ENCODE measurements at places on chromosomes 12 and 14.
A peak's percentile ranks its signal among the peaks of the same experiment; 100 is the strongest.

DNA sequence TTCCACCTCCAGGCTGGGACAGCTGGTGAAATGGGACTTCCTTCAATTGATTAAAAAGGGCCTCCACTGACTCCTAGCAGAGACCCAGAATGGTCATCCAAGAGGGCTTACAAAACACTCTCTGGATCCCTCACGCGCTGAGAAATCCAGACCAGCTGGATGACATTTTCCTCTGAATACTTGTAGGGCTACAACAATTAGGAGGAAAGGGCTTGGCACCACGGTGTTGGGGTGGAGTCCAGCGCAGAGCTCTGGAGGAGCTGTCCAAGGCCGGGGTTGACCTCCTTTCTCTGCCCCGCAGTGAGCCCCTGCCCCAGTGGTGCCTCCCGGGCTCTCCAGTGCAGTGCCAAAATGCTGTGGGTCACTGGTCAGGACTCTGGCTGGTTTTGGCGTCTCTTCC lies 189.0 kb upstream of the CCND2 start:
- no peak for DNase-seq

DNA sequence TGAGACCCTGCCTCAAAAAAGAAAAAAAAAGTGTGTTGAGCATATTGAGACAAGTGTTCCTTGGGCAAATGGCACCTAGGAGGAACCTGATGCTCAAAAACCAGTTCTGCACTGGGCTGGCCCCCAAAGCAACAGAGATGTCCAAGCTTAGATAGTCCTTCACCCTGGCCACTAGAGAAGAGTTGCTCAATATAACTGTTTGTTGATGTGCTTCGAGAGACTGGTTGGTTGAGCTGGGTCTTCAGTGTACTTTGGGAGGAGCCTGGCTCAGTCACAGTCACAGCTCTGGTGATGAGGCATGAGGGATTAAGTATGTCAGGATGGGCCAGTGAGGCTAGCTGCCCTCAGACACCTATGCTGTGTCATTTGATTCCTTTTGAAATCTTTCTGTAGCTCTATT lies 38.0 kb downstream of the SLC2A14 start:
- no peak for DNase-seq

DNA sequence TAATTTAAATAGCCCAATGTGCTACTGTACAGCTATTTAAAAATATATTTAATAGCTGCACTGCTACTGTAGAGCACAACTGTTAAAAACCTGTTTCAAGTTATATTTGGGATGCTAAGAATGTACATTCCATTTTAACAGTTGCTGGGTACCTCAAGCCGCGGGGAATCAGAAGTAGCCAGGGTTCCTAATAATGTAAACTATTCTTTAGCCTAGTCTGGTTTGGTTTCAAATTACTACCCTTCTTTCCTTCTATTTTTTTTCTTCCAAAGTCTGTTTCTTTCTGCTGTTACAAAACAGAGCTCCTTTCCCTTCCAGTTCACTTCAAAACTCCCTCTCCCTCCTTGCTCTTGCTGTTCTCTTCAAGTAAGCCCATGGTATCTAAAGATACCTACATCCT lies 21.3 kb downstream of the SCAF11 start:
- DNase-seq: peak; percentile 49

GRCh38 chr12:83121897-83122622 lies 435.4 kb downstream of the TMTC2 start:
- DNase-seq: no peak

GRCh38 chr12:126591533-126591932 lies 1526.3 kb downstream of the AACS start:
- DNase-seq: no peak

DNA sequence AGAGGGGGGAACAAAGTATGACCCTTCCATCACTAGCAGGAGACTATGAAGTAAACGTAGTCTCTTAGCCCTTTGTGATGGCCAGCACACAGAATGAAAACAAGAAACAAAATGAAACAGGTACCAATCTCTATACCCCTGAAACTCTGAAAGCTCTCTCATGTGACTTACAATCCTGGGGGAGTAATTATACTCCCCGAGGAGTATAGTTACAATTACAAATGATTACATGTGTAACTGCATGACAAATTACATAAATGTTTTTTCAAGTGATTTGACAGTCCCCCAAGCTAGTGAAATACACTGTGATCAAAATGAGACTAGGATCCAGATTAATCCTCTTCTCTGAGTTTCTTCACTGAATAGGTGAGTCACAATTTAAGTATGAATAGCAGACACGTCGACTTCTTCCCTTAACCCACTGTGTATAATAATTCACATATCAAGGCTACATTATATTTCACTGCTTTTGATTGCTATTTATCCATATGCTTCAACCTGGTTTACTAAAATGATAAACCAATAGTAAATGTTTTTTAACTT lies 74.0 kb downstream of the SPTSSA start:
- no peak for DNase-seq

- peak; percentile 39 for DNase-seq
These were observed 103.3 kb downstream of the ADCK1 start for GRCh38 chr14:77903221-77903620.

GRCh38 chr14:77158175-77158881 lies 16.7 kb upstream of the ZDHHC22 start:
- peak; percentile 66 for DNase-seq

GRCh38 chr14:74704656-74705055 lies 8.2 kb downstream of the AREL1 start:
- DNase-seq: no peak

DNA sequence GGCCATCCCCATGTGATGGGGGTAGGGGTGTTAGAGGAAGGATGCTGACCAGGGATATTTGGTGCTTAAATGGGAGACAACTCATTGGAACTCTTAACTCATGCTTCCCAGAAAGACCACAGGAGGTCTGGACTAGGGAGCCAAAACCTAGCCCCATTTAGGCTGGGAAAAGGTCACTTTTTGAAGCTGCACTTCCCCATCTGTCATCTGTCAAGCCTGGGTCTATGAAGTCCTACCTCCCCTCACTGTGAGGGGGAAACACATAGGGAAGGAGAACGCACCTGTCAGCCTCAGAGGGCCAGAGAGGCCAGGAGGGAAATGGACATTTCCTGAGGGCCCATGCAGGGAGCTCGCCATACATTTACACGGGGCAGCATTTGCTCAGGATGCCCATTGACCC lies 321.0 kb downstream of the BCL11B start:
- no peak for DNase-seq

- DNase-seq: no peak
These were observed 252.0 kb upstream of the ARID2 start for GRCh38 chr12:45477526-45477925.

DNA sequence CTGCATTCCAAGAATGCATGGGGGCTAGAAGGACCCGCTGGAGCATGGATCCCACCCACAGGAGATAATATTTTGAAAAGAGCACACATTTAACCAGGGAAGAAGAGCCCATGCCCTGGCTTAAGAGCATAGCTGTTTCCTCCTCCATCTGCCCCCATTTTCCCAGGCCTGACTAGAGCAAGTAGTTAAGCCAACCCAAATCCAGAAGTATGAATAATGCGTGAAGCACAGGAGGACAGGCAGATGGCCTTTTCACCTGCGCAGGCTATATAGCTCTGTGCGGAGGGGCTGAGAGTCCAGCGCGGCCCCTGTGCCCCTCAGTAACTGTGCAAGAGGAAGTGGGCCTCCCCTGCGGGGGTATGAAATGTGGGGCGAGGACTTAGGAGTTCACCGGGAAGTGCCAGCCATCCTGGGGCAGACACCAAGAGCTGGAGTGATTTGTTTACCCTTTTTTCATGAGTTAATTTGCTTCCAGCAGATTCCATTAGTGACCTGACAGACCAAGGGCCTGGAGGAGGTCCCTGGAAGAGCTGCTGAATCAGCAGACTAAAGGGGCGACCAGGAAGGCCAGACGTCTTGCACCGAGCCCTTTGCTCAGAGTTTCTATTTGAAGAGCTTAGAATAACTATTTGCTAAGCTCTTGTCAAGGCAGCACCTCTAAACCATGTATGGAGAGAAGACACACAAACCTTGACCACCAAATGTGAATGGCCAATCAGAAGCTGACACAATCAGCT lies 37.2 kb downstream of the DPF3 start:
- no peak for DNase-seq

DNA sequence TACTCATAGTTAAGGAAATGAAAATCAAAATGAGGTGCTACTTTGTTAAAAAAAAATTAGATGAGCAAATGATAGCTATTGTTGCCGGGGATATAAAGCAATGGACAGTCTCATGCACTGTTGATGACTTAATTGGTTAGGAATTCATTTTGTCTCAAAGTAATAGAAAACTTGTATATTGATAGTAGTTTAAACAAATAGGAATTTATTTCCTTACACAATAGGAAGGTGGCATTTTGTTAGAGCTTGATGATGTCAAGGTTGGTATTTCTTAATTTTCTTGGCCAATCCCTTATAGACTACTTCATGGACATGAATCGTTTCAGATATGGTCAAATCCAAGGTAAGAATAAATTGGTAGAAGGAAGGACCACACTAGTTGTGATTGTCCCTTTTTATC lies 7.8 kb downstream of the PRPF39 start:
- DNase-seq: peak; percentile 45

GRCh38 chr14:104105071-104105821 lies 19.7 kb downstream of the ASPG start:
- no peak for DNase-seq

DNA sequence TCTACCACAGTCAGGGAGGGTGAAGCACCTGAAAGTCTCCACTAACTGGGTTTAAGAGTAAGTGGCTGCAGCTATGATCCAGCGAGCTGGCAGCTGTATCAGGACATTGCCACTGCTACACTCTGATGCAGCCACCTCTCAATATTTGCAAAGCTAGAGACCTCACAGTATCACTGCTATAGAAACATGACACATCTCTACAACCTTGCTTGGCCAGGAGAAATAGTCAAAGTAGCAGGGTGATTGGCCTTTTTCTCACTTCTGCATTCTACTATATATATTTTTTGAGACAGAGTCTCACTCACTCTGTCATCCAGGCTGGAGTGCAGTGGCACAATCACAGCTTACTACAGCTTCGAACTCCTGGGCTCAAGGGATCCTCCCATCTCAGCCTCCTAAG lies 9.3 kb upstream of the FMNL3 start:
- no peak for DNase-seq

- DNase-seq: peak; percentile 89
These were observed 613.0 kb downstream of the DIO2 start for GRCh38 chr14:79598339-79598738.

DNA sequence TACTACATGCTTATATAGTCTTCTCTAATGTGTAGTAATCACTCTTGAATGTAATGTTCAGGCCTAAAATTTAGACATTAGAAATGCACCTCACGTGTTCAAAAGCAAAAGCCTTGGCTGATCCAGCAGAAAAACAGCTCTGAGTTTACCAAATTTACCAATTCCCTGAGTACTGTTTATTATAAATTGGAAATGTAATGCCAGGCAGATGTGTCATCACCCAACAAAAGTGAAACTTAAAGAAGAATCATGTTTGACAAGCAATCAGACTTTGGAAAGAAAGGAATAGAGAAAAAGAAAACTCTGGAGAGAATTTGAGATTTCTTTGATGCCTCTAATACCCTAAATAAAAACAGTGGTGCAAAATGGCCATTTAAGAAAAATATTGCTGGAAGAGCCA lies 26.5 kb upstream of the STRAP start:
- DNase-seq: no peak

DNA sequence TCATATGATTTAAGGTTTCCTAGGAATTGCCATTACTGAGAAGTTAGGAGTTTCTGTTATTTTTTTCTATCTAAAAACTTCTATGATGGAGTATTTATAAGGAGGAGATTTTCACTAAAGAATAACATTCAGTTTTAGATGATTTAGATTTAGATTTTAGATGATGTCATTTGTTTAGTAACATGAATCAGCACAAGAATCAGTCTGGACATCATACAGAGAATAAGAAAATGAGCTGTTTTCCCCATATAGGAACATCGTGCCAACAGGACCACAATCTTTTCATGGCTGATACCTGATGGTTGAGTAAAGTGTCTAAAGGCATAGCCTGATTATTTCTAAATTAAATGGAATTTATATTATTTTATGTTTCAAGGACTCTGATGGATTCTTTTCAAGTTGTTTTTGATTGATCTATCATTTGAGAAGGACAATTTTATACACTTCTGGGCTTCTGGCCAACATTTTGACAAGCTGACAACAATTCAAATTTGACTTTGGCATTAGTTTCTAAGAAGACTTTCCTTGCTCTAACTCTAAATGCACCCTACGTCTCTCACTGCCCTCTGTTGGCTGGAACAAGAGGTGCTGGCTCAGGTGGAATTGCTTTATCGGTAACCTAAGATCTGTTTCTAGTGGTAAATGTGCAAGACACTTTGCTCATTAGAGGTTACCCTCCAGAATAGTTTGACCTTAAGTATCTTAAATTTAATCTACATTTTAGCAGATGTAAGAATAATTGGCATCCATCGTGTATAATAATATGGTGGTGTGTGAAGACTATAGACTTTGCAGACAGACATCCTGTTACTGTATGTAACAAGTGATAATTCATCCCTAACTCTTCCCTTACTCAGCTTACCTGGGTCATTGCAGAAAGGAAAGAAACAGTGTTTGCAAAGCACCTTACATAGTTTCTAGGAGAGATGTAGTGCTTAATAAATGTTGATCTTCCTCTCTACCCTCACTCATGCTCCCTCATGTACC lies 42.8 kb upstream of the CPSF6 start:
- DNase-seq: no peak

GRCh38 chr12:15741082-15741481 lies 48.1 kb downstream of the EPS8 start:
- no peak for DNase-seq

GRCh38 chr12:12724421-12725085 lies 7.4 kb downstream of the CDKN1B start:
- no peak for DNase-seq

GRCh38 chr12:1350055-1350933 lies 244.1 kb downstream of the FBXL14 start:
- DNase-seq: peak; percentile 94

- DNase-seq: no peak
These were observed 44.3 kb downstream of the SPRING1 start for GRCh38 chr12:116693286-116694227.

GRCh38 chr12:21341769-21342168 lies 7.1 kb upstream of the SLCO1A2 start:
- no peak for DNase-seq

DNA sequence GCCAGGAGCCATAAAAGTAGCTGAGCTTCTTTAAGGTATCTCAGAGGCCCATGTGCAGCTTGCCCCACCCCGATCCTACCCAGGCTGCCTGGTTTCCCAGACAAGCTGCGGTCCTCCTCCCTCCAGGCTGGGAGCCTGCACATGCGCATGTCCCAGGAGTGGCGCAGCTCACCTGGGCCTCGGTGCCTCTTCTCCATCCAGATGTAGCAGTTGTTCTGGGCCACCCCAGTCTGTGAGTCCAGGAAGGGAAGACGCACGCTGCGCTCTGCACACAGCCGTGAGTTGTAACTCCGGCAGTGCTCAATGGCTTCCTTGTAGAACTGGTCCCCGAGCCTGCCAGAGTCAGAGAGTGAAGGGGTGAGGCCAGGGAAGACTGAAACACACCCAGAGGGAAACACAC lies 122.3 kb downstream of the DPF3 start:
- DNase-seq: no peak

Data from astrocyte (in vitro differentiated cells and primary cell).